DMS153 (cell line): ENCODE measurements at places on chromosomes 12 and 14.

GRCh38 chr12:58766513-58766870 is 153.8 kb downstream of the LRIG3 start:
- no peak for DNase-seq

- DNase-seq, result no peak
These were observed 97.3 kb downstream of the KCNK10 start for GRCh38 chr14:88225721-88226120.

- DNase-seq, result no peak
These were observed 23.5 kb downstream of the FZD10 start for GRCh38 chr12:130185455-130186391.

DNA sequence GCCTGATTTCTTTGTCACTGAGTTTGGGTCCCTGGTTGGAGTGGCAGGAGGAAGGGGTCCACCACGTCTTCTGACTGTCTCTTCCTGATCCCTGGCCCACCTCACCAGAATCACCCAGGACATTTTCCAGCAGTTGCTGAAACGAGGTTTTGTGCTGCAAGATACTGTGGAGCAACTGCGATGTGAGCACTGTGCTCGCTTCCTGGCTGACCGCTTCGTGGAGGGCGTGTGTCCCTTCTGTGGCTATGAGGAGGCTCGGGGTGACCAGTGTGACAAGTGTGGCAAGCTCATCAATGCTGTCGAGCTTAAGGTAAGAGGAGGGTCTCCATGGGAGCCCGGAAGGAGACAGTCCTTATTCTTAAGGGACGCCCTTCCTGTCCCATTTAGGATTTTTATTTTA is 12.3 kb downstream of the MARS1 start:
- DNase-seq, result no peak

GRCh38 chr14:57747036-57747435 is 118.9 kb downstream of the SLC35F4 start:
- no peak for DNase-seq

DNA sequence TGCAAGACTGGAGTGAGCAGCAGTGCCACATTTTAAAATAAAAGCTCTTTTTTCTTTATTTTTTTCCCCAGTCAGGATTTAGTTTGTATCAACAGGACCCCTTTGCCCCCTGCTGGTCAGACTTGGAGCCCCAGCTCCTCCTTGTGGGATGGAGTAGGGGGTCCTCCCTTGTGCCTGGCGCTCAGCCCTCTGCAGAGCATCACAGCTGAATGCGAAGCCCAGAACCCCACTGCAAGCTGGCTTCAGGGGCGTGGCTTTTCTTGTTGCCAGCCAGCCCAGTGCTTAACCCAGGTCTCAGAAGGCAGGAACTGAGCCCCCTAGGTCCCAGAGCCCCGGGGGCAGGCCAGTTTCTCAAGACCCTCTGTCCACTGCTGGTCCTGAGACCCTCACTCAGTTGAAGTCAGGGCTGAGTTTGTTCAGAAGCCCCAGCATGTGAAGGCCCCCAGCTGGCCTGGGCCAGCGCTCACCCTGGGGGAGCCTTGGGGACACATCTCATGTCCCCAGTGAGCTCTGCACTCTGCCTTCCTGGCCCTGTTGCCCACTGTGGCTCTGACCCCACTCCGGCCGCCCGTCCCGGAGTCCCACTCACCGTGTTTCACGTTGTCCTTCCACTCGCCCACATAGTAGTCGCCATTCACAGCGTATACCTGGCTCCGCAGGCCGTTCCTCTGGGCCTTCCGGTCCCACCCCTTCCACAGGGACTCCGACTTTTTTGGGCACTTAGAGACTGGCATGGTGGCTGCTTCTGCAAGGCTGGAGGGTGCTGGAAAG is 519 bp downstream of the MORN3 start:
- no peak for DNase-seq

DNA sequence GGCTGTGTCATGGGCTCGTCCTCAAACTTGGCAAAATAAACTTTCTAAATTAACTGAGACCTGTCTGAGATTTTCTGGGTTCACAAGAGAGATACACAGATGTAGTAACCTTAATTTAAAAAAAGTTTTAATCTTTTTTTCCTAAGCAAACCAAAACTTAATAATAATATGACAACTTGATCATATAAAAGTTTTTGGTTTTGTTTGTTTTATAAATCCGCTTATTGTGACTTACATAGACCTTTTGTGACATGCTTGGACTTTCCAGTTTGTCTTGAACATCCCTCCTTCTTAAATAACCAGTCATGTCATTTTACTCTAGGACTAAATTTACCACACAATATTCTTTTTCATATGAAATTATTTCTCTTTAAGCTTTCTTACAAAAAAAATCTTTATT is 8.5 kb downstream of the RDH12 start:
- DNase-seq, result no peak

DNA sequence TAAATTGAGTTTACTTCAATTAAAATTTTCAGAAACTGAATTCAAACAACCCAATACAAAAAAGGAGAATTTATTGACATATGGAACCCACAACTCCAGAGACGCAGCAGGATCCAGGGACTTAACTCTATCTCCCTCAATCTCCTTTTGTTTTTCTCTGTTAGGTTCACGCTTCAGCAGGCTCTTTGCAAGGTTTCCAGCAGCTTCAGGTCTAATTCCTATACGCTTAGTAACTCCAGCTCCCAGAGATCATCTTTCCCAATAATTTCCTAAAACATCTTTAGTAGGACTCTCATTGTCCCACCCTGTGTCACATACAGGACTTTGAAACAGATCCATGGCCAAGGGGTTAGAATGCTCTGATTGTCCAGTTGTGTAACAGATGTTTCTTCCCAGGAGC is 175.2 kb downstream of the RMST start:
- DNase-seq, result no peak

GRCh38 chr14:65065719-65066118 is 36.6 kb downstream of the MAX start:
- no peak for DNase-seq

GRCh38 chr12:120172053-120172452 is 22.5 kb downstream of the GCN1 start:
- no peak for DNase-seq

DNA sequence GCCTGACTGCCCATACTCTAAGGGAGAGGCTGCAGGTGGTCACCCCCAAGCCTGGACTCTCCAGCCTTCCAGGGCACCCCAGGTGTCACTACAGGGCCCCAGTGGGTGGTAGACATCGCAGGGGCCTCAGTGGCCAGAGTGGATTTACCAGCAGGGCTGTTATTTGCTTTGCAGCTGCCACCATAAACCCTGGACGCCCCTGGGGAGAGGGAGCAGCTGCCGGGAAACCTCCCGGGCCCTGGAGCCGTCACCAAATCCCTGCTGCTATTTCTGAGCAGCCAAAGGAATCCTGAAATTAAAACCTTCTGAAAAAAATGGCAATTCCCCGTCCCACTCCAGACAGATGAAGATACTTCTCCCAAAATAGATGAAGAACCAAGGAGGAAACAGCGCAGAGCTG is 13.9 kb downstream of the TMEM119 start:
- no peak for DNase-seq

DNA sequence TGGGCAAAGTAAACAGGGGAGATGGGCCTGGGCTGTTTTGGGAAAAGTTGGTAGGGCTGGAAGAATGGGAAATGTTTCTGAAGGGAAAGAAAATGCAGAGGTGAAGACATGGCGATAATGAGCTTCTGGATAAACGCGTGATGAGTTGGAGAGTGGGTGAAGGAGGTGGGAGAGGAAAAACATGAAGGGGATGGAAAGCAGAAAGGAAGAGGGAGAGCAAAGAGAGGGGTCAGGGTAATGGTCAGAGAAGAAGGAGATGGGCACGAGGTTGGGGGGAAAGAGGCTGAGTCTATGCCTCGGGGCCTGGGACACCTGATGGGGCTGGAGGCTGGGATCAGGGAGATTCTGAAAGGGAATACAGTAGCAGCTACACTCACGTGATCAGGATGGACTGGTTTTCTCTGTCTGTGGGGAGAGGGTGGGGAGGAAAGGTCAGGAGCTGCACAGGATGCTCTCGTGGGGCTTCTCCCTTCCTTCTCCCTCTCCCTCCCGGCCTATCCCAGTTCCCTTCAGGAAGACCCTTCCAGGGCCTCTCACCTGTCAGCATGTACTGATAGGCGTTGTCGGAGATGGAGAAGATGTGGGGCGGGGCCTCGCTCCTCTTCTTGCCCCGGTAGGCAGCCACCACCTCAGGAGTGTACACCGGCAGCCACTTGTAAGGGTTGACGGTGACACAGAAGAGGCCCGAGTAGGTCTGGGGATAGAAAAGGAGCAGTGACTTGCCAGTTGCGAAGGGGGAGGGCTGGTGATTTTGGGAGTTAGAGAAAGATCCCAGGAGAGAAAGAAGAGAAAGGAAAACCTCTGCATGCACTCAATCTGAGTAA is 3.1 kb downstream of the MYH7 start:
- no peak for DNase-seq

- DNase-seq, result no peak
These were observed 56.4 kb upstream of the ATP2A2 start for GRCh38 chr12:110224379-110225304.

GRCh38 chr12:84413656-84414055 is 498.9 kb downstream of the SLC6A15 start:
- no peak for DNase-seq
